ENCODE measurements at places on chromosomes 13 and 19.

DNA sequence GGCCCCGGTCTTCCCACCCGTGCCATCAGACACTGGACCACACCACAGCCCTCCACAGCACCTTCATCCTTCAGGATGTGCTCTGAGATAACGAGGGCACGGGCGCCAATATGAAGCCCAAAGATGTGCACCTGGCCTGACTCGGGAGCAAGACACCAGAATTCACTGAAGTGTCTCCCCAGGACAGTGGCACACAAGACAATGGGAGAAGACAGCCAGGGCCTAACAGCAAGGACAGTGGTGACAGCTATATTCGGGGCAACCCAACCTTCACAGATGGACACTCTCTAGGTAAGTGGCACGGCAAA, 7.2 kb downstream of the DDX39A start:
- peaks cover 23% of the 10 kb centered on the region for H3K4me1 ChIP-seq
- peaks cover 73% of the 10 kb centered on the region for H3K36me3 ChIP-seq
- H3K27me3 ChIP-seq, result no peaks in the 10 kb centered on the region
- no peak overlapping the region for H3K27ac ChIP-seq
- DNase-seq, result no peak

- H3K4me1 ChIP-seq, result no peaks in the 10 kb centered on the region
- DNase-seq, result no peak
- H3K27me3 ChIP-seq, result no peaks in the 10 kb centered on the region
- no peak overlapping the region for H3K27ac ChIP-seq
- no peaks in the 10 kb centered on the region for H3K36me3 ChIP-seq
- H3K4me3 ChIP-seq, result no peak overlapping the region
Measured at GRCh38 chr13:68535329-68535728, 1305.2 kb upstream of the PCDH9 start.

DNA sequence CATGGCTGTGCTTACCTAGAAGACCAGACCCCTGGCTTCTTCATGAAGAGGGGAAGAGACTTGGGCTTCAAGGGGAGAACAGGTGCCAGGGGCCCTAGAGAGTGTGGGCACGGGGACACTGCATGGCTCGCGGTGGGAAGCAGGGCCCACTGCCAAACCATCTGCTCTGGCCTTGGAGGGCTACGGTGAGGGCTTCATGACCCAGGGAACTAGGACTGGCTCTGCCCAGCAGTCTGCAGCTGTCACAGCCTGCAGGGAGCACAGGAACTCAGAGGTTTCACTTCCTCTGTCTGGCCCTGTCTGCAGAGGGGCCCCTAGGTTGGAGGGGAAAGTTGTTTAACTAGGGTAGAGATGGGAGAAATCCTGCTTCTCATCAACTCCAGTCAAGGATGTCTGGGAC, 4.3 kb downstream of the ERCC1 start:
- no peaks in the 10 kb centered on the region for H3K27me3 ChIP-seq
- H3K36me3 ChIP-seq, result peaks cover 63% of the 10 kb centered on the region
- DNase-seq, result peak; percentile 75
- no peak overlapping the region for H3K4me3 ChIP-seq

- no peaks in the 10 kb centered on the region for H3K36me3 ChIP-seq
- peak; percentile 45 for DNase-seq
- no peak overlapping the region for H3K4me3 ChIP-seq
- H3K27ac ChIP-seq, result no peak overlapping the region
- H3K4me1 ChIP-seq, result no peaks in the 10 kb centered on the region
Measured at GRCh38 chr13:45807520-45808099, 43.9 kb downstream of the SIAH3 start.

GRCh38 chr13:111370570-111371535, 50.4 kb downstream of the TEX29 start:
- no peak for DNase-seq
- H3K4me1 ChIP-seq, result no peaks in the 10 kb centered on the region
- H3K27ac ChIP-seq, result no peak overlapping the region
- peaks cover 2% of the 10 kb centered on the region for H3K27me3 ChIP-seq

DNA sequence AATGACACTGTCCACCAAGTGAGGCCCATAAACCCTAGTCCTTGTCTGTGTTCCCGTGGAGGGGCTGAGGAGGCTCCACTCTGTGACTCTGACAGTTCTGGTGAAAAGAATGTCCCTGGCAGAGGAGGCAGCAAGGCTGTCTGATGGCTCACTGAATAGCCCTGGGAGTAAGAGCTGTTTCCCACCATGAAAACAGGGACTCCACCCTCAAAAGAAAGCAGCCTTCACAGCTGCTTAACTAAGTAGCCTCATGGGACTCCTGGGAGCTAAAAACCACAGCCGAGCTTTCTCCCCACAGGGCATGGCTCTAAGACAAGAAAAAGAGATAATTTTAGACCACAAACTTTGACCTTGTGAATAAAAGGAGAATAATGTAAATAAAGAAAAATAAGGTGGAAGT, 135.1 kb upstream of the FRY start:
- peaks cover 4% of the 10 kb centered on the region for H3K4me1 ChIP-seq
- DNase-seq, result peak; percentile 68
- peak overlapping the region; percentile 62 for H3K27ac ChIP-seq
- no peaks in the 10 kb centered on the region for H3K36me3 ChIP-seq

Data from muscle of leg (tissue), 16 donors.